Caco-2 (cell line): ENCODE measurements at places on chromosomes 13 and 19.
A peak's percentile ranks its signal among the peaks of the same experiment; 100 is the strongest.

DNA sequence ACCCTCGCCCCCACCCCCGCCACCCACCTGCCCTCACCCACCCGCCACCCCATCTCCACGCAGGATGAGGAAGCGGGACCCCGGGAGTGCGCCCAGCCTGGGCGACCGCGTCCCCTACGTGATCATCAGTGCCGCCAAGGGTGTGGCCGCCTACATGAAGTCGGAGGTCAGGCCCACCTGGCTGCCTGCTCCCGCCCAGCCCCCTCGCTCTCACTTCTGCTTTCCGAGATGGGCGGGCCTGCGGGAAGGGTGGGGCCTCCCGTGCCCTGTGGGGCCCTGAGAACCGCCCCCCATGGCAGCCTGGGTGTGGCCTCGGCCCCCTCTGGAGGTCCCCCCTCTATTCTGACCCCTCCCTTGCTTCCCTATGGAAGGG lies 3.1 kb upstream of the SPIB start:
- no peak for DNase-seq

- peak; percentile 77 for DNase-seq
These were observed 54.7 kb downstream of the ZNF787 start for GRCh38 chr19:56066152-56067023.

DNA sequence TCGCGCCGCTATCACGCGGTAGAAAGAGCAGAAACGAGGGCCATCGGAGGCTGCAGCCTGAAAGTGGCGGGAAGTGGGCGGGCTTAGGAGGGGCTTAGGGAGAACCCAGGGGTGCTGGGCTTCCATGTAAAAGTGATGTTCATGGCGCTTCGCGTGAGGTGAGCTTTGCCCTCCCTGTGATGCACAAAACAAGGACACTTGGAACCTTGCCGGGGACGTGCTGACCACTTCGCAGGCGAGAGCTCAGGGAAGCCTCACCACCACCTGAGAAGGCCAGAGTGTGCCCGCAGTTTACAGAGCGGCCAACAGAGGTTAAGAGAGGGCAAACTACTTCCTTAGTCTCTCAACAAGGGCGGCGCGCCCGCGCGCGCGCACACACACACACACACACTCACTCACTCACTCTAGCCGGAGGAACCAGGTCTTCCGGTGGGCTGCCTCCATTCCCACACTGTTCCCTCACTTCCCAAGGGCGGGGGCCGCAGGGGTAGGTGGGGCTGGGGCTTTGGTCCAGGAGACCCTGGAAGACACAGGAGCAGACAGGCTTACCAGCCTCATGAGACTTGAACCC lies 651 bp downstream of the GAPDHS start:
- no peak for DNase-seq

GRCh38 chr13:79796136-79796535 lies 315.2 kb downstream of the NDFIP2 start:
- DNase-seq = no peak

GRCh38 chr13:29435125-29435911 lies 160.2 kb downstream of the SLC7A1 start:
- DNase-seq = no peak

DNA sequence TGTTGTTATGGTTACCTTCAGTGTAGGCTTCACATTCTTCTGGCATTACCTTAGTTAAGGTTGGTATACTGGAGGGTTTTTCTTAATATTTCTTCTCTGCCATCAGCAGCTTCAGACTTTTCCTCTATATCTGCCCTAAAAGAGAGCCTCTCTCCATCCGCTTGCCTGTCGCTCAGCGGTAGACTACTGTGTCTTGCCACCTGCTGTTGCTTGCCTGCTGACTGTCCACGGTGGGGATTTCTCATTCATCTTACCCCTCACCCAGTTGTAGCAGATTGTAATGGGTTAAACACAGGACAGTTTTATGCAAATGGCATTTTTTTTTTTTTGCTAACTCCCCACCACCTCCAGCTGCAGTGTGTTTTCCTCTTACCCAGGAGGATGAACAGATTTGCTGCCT lies 577.2 kb downstream of the SLITRK5 start:
- DNase-seq = no peak

DNA sequence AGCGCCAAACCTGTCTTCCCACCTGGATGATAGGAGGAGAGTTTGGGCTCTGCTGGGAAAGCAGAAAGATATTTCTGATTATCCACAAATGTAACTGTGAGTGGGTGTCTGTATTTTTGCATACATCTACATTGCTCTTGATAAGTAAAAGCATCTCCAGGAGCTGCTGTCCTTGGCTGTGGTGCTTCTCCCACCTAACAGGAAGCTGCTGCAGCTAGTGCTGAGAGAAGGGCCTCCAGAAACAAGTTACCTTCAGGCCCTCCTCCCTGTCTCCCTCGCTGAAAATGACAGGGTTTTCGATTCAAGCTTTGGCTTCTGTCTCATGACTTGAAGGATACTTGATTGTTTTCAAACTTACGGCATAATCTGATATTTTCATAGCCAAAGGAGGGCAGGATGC lies 90.1 kb downstream of the FOXO1 start:
- no peak for DNase-seq

GRCh38 chr13:22874839-22875238 lies 305.9 kb upstream of the SGCG start:
- DNase-seq = no peak

GRCh38 chr13:64413529-64413928 lies 2816.6 kb downstream of the PCDH9 start:
- DNase-seq = no peak

DNA sequence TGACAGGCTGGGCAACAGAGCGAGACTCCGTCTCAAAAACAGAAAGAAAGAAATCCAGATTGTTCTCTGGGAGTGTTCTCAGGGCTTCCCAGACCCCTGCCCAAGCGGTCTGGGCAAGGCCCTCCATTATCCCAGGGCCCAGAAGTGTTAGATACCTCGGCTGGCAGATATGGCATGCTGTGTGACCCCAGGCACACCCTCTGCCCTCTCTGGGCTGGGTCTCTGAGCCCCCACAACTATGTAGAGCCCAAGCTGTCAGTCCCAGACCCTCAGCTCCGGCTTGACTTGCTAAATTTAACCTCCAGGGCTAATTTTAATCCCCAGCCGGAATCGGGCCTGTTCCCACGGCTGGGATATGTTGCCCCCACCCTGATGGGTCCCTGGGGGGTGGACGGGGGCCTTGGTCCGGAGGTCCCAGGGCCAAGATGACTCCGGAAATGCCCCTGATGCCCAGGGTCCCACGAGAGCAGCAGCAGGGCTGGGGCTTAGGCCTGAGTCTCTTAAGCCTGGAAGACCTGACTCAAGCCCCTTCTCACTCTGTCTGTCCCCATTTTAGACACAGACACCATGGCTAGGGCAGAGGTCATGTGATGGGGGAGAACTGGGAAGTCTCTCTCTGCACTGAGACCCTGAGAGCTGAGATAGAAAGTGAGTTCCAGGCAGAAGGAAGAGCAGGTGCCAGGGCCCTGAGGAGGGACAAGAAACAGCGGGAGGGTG lies 14.5 kb upstream of the TMEM161A start:
- no peak for DNase-seq

- no peak for DNase-seq
These were observed 12.6 kb downstream of the NCR1 start for GRCh38 chr19:54918499-54918898.
